ENCODE measurements at places on chromosomes 1 and 21.

DNA sequence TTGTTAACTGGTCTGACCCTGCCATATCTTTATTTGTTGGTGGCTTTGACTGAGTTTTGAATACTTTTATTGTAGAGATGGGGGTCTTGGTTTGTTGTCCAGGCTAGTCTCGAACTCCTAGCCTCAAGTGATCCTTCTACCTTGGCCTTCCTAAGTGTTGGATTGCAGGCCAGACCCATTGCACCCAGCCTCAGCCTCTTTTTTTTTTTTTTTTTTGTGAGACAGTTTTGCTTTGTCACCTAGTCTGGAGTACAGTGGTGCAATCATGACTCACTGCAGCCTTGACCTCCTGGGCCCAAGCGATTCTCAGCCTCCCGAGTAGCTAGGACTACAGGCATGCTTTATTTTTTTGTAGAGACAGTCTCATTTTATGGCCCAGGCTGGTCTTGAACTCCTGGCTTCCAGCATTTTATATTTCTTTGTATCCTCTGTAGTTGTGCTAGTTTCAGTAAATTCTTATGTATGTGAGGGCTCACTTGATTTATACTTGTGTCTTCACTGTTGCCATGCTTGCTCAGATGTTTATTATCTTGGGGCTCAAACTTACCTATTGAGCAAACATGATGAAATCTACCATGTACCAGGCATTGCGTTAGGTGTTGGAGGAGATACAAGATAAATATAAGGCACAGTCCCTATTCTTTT, 24.1 kb downstream of the THRAP3 start:
- DNase-seq, result no peak

DNA sequence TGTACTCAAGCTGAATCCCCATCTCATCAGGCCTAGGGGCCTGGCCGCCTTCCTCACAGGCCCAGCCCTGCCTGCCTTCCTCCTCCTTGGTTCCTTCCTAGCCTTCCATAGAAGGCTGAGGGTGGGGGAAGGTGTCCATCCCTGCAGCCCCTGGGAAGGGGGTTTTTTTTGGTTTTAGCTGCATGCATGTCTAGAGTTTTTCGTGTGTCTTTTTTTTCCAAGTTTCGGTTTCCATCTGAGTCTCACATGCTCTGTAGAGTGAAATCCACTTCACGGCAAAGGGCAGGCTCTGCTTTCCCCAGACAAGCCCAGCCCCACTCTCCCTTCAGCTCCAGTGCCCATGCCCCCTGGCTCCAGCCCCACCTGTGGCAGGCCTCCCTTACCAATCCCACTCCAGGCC, 32.1 kb downstream of the GRHL3 start:
- DNase-seq, result no peak

- no peak for DNase-seq
These were observed 43.2 kb downstream of the C1orf198 start for GRCh38 chr1:230824919-230825721.

- no peak for DNase-seq
These were observed 220.3 kb downstream of the GRIK1 start for GRCh38 chr21:29719521-29719920.

GRCh38 chr21:24844671-24845070, 762.6 kb downstream of the MRPL39 start:
- DNase-seq, result no peak

- no peak for DNase-seq
These were observed 92.6 kb upstream of the NGF start for GRCh38 chr1:115430441-115431158.

DNA sequence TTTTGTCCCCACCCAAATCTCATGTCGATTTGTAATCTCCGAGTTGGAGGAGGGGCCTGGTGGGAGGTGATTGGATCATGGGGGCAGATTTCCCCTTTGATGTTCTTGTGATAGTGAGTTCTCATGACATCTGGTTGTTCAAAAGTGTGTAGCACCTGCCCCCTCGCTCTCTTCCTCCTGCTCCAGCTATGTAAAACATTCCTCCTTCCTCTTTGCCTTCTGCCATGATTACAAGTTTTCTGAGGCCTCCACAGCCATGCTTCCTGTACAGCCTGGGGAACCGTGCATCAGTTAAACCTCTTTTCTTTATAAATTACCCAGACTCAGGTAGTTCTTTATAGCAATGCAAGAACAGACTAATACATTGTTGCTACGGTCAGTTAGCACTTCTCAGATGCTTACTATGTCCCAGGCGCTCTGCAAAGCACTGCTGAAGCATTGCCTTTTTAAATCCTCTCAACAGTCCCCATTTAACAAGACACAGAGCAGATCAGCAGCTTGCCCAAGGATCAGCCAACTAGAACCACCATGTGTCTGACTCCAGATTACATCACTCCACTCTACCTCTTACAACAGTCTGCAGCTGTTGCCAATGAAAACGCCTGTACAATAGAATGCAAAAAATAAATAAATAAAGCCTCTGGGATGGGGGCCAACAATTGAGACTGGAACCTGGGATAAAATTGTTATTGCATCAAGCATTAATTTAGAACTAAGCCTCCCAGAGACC, 52.4 kb upstream of the USP1 start:
- DNase-seq, result no peak

GRCh38 chr21:37028570-37028969, 22.1 kb downstream of the RIPPLY3 start:
- DNase-seq, result no peak

- DNase-seq, result no peak
These were observed 33.9 kb downstream of the TTC3 start for GRCh38 chr21:37106998-37107397.

Measured in anterior cingulate cortex (tissue), 58 donors.